ENCODE measurements at places on chromosomes 2 and 18.

DNA sequence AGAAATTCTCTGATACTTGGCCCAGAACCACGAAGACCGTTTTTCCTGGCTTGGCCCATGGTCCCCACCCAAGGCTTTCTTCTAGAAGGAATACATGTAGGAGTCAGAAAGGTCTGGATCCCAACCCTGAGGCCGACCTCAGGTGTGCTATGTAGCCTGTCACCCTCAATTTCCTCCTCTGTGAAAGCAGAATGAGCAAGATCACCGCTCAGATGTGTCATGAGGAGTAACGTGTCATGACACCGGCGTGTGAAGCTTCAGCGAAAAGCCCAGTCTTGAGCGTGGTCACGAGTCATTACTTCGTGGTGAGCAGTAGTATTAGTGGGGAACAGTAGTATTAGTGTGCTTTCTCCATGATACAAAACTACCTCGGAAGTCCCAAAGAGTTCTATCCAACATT is 103.4 kb downstream of the ALPK2 start:
- DNase-seq = peak; percentile 91

GRCh38 chr2:131577812-131578211 is 50.1 kb downstream of the CCDC74A start:
- DNase-seq = no peak

DNA sequence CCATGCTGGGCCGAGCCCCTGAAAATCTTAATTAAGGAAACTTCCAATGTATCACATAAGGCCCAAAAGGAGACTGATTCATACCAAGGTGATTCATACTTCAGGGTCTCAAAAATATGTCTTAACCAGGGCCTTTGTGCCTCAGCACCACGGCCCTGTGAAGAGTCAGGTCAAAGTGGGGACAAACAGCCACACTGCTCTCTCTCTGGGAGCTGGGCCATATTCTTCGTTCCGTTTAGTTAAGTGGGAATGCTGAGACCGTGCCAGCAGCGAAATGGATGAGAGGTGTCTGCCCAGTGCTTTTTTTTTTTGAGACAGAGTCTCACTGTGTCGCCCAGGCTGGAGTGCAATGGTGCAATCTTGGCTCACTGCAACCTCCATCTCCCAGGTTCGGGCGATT is 9.3 kb upstream of the PTMA start:
- peak; percentile 67 for DNase-seq

DNA sequence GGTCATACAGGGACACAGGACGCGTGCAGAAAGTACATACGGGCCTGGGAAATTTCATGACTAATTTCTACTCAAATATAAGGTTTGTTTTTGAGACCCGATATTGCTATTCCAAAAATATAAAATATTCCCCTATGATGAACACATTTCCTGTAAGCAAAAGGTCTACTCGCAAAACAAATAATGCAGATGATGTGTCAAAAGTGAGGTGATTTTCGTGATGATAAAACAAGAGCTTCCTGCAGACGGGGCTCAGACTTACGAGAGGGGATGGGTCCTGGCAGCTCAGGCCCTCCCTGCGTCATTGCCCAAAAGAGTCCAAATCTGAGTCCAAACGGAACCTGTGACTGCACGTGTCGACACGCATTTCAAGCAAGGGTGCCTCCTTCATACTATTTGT is 62.7 kb downstream of the MBP start:
- DNase-seq = no peak

DNA sequence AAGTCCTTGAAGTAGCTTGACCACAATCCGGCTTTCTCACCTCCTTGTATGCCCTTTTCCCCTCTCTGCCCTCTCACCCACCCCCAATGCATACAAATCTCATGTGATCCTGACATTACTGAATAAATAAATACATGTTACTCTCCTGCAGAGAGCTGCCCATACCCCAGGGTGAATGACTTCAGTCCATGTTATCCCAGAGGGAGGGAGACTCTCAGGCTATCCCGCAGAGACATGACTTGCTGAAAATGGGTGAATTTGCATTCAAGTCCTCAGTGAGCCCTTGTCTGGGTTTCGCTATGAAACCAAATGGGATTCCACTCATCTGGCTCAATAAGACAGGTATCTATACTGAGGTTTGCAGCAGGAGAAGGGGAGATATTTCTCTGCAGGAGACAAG is 168.5 kb downstream of the FHOD3 start:
- no peak for DNase-seq

GRCh38 chr2:206192157-206192556 is 32.5 kb downstream of the EEF1B2 start:
- no peak for DNase-seq

- peak; percentile 77 for DNase-seq
These were observed 813 bp upstream of the MEIS1 start for GRCh38 chr2:66433945-66434678.

DNA sequence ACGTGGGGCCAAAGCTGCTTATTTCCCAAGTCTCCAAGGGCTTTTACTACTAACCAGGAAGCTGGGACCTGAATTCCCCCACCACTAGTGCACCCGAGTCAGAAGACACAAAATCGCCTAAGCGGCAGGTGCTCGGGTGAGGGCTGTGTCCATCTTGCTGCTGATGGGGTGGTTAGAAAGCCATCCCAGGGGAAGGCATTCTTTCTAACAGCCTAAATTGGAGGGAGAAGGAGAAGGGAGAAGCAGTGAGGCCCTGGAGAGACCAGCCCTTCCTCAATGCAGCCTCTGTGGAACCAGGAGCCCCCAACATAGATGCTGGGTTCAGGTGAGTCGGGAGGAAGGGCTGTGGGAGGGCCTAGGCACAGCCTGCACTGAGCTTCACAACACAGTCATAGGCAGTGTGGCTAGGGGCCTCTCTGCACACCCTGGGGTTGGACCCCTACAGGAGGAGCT is 1.9 kb upstream of the PROM2 start:
- no peak for DNase-seq

DNA sequence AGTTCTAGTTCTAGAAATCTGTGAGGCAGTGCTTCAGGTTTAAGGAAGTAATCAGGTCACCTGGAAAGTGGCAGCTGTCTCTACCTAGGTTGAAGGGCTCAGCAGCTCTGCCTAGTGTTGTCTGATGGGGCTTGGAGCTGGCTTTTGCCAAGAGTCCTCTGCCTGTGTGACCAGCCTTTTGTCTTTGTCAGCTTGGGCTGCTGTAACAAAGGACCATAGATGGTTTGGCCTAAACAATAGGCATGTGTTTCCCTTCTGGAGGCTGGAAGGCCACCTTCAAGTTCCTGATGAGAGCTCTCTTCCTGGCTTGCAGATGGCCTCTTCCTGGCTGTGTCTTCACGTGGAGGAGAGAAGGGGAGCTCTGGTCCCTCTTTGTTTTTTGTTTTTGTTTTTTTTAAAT is 13.3 kb downstream of the UBE2F start:
- no peak for DNase-seq

DNA sequence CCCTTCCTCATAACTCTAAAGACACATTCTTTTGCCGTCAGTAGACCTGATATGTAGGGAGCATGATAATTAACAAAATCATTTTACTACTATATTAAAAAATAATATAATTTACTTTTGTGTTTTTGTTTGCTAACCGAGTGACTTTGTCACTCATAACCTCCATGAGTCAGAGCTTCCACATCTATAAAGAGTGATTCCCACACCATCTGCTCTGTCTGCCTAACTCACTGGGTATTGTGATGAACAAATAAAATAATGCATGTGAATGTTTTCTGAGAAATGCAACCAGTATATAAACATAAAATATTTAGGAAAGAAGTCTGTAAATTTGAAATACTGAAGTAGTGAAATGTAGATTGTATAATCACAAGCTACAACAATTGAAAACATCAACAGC is 123.4 kb upstream of the DSEL start:
- no peak for DNase-seq

DNA sequence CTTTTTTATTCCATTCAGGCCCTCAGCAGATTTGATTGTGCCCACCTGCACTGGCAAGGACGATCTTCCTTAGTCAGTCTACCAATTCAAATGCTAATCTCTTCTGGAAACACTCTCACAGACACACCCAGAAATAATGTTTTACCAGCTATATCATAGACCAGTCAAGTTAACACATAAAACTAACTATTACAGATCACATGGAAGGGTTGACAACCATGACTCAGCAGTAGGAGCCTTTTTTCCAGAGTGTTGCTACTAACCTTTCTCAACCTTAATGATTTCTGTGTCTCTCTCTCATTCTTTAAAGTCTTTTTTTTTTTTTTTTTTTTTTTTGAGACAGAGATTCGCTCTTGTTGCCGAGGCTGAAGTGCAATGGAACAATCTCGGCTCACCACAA is 143.5 kb upstream of the MSH6 start:
- no peak for DNase-seq

All from fibroblast of skin of right biceps (primary cell).